Hair follicular keratinocyte (primary cell): ENCODE measurements at places on chromosomes 2 and 18. TPM values are rescaled to one million over a fixed set of nuclear protein-coding genes. Genes with fewer than 3 reads are reported as not detected.

Gene ABHD1
- total RNA-seq = not detected in 2 replicates

Gene GNAL
- 17.5 and 17.6 TPM in 2 replicates for total RNA-seq

Gene EFR3B
- 0.55 and 0.61 TPM in 2 replicates for total RNA-seq

Gene CTIF
- total RNA-seq = 9.4 and 14.1 TPM in 2 replicates

Gene RTKN
- total RNA-seq = 117 and 135 TPM in 2 replicates

Gene IL36G
- 5.0 and 9.3 TPM in 2 replicates for total RNA-seq

Gene ALK
- total RNA-seq = under 0.01 TPM in 1 of 2 replicates, not detected in the other

Gene CTLA4
- total RNA-seq = not detected in 2 replicates

Gene LCT
- 0.04 and 0.08 TPM in 2 replicates for total RNA-seq

Gene CRYGC
- total RNA-seq = not detected in 2 replicates

Gene FAP
- total RNA-seq = 8.5 and 20.7 TPM in 2 replicates

Gene SH3RF3
- 0.57 and 0.86 TPM in 2 replicates for total RNA-seq

Gene KLHL30
- total RNA-seq = 0.04 TPM in 1 of 2 replicates, not detected in the other

Gene UGT1A7
- 0.16 and 0.27 TPM in 2 replicates for total RNA-seq

Gene CAB39
- total RNA-seq = 85.4 and 116 TPM in 2 replicates

Gene LIMS4
- total RNA-seq = not detected in 2 replicates

Gene CCDC74B
- 2.9 and 3.7 TPM in 2 replicates for total RNA-seq

Gene LDAH
- 9.2 and 9.9 TPM in 2 replicates for total RNA-seq

Gene NT5DC4
- total RNA-seq = not detected in 2 replicates

Gene TCF23
- total RNA-seq = 0.04 TPM in 1 of 2 replicates, not detected in the other

Gene LINC00305
- total RNA-seq = not detected in 2 replicates

Gene DSC2
- total RNA-seq = 13.2 and 19.4 TPM in 2 replicates

Gene WNT10A
- total RNA-seq = 1.1 and 4.2 TPM in 2 replicates

Gene IL1R2
- total RNA-seq = 12.9 and 33.0 TPM in 2 replicates

Gene ADD2
- 0.04 and 0.08 TPM in 2 replicates for total RNA-seq

Gene BABAM2
- 21.6 and 21.8 TPM in 2 replicates for total RNA-seq

Gene HMSD
- 1.4 TPM in 1 of 2 replicates, not detected in the other for total RNA-seq

Gene SERPINB2
- total RNA-seq = 51.8 and 59.3 TPM in 2 replicates

Gene PLGLB2
- 0.23 and 4.1 TPM in 2 replicates for total RNA-seq

Gene GFPT1
- total RNA-seq = 17.7 and 25.1 TPM in 2 replicates

Gene MYL1
- total RNA-seq = not detected in 2 replicates

Gene TUBA3E
- total RNA-seq = not detected in 2 replicates

Gene RTP5
- total RNA-seq = not detected in 2 replicates

Gene HOXD9
- total RNA-seq = not detected in 2 replicates

Gene TEKT4
- total RNA-seq = not detected in 2 replicates

Gene MYOM1
- total RNA-seq = 0.04 and 0.08 TPM in 2 replicates

Gene NAT8
- total RNA-seq = not detected in 2 replicates

Gene CFC1
- total RNA-seq = not detected in 2 replicates

Gene KHK
- 0.47 and 1.7 TPM in 2 replicates for total RNA-seq

Gene KLHL41
- total RNA-seq = 0.04 TPM in 1 of 2 replicates, not detected in the other

Gene GALNT14
- total RNA-seq = 33.7 and 34.3 TPM in 2 replicates

Gene ESPNL
- 0.30 and 0.55 TPM in 2 replicates for total RNA-seq

Gene ANKRD62
- total RNA-seq = not detected in 2 replicates

Gene PCGF1
- total RNA-seq = 21.4 and 22.4 TPM in 2 replicates

Gene REG3A
- total RNA-seq = not detected in 2 replicates

Gene ERFE
- 1.1 and 2.9 TPM in 2 replicates for total RNA-seq

Gene RAPGEF4
- 0.55 and 1.8 TPM in 2 replicates for total RNA-seq

Gene TMEM169
- total RNA-seq = under 0.01 and 0.08 TPM in 2 replicates

Gene SNTG2
- 0.55 TPM in 1 of 2 replicates, not detected in the other for total RNA-seq

Gene TMEM247
- not detected in 2 replicates for total RNA-seq

Gene KCNE4
- total RNA-seq = not detected in 2 replicates

Gene SLC39A6
- total RNA-seq = 101 and 116 TPM in 2 replicates

Gene CNTNAP5
- total RNA-seq = not detected in 2 replicates

Gene HOXD3
- total RNA-seq = not detected in 2 replicates

Gene CCDC68
- total RNA-seq = 4.6 and 4.9 TPM in 2 replicates

Gene CDH19
- total RNA-seq = not detected in 2 replicates

Gene FKBP1B
- 12.2 and 23.0 TPM in 2 replicates for total RNA-seq

Gene ZNF804A
- 0.11 TPM in 1 of 2 replicates, not detected in the other for total RNA-seq
